ENCODE measurements at places on chromosomes 12 and 14.

DNA sequence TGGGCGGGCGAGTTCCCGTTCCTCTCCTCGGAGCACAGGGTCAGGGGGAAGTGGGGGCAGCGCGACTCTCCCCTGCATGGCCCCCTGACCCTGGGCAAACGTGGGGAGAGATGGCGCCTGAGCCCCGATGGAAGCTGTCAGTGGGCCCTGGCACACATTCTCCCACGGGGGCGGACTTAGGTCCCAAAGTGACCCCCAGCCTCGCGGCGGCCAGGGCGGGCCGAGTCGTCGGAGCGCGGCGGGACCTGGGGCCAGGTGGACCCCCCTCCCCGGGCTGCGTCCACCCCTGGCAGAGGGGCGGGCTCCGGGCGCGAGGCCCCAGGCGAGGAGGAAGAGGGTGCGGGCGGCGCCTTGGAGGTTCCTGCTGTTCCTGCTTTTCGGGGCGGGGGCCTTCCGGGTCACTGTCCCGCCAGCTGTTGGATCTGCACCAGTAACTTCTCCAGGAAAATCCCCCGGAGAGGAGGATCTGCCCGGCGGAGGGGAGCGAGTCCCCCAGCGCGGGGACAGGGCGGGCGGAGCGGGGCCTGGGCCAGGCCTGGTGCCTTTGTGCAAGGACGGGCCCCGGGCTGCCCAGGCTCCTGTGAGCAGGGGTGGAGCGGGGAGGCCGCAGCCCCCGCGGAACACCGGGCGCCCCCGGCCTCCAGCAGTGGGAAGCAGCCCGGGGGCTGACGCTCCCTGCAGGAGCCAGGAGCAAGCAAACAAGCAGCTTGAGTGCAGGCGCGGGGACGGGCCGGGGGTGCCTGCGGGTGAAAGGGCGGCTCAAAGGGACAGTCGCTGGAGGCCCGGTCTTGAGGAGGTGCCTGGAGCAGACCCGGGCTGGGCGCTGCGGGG is 15.3 kb downstream of the TNFAIP2 start:
- DNase-seq = no peak

DNA sequence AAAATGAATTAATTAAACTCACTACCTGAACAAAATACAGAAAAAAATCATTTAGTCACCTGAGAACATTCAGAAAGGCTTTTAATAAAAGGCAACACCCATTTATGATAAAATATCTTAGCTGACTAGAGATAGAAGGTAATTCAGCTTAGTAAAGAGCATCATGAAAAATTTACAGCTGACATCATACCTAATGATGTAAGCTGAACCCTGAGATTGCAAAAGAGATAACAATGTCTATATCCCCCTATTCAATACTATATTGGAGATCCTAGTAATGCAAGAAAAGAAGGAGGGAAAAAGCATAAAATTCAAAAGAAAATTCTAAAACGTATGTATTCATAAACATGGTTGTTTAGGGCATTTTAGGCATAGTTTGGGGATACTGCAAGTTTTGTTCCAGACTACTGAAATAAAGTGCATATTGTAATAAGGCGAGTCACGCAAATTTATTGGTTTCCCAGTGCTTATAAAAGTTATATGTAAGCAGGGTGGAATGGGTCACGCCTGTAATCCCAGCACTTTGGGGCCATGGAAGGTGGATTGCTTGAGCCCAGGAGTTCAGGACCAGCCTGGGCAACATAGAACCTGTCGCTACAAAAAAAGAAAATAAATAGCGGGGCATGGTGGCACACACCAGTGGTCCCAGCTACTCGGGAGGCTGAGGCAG is 292.0 kb downstream of the FBXL14 start:
- no peak for DNase-seq

DNA sequence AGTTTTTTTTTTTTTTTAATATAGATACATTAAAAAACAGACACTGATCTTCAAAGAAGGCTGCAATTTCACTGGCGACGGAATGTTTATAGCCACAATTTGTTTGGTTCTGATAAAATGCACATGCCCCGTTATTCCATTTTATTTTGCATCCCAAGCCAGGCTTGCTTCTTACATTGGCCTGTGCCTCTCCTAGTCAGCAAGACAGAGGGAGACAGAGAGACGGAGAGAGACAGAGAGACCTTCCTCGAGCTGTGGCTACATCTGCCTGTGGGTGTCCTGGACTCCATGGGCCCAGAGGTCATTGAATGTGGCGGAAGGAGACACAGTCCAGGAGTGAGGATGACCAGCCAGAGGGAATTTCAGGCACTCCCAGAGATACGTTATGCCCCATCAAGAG is 926.6 kb downstream of the VRK1 start:
- DNase-seq = no peak

DNA sequence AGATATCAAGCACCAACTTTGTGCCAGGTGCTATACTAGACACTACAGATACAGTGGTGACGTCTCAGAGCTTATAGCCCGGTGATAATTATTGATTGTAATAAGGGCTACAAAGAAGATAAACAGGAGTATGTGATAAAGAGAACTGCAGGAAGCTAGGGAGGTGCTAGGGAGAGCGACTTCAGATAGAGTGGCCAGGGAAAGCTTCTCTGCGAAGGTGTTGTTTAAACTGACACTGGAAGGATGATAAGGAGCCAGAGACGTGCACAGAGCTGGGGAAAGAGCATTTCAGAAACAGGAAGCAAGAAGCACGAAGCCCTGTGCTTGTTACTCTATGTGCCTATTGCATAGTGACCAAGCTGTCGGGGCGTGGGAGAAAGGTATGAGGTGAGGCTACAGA is 48.1 kb upstream of the OTX2 start:
- DNase-seq = no peak

GRCh38 chr12:53983568-53983949 is 1.4 kb upstream of the HOXC10 start:
- no peak for DNase-seq

- DNase-seq = peak; percentile 3
Measured at GRCh38 chr12:100199023-100199346, 1.6 kb upstream of the ACTR6 start.

DNA sequence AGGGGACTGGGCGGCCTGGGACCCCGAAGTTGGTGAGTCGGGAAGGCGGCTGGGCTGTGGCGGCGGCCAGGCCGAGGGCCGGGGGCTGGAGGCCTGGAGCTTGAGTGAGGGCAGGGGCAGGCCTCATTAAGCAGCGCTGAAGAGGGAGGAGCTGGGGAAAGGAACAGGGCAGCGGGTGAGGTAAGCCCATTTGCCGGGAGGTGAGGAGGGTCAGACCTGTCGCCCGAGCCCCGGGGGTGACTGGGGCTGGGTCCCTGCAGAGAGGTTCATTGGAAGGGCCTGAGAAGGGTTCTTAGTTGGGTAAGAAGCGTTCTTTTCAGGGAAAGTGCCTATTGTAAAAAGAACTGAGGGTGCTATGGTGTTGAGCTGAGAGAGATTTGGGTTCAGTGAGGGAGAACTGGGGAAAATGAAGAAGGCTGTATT is 441 bp downstream of the RAB5B start:
- DNase-seq = peak; percentile 30

GRCh38 chr12:107355004-107355565 is 261.7 kb upstream of the CRY1 start:
- no peak for DNase-seq

GRCh38 chr14:90871605-90872233 is 55.5 kb upstream of the TTC7B start:
- peak; percentile 24 for DNase-seq

DNA sequence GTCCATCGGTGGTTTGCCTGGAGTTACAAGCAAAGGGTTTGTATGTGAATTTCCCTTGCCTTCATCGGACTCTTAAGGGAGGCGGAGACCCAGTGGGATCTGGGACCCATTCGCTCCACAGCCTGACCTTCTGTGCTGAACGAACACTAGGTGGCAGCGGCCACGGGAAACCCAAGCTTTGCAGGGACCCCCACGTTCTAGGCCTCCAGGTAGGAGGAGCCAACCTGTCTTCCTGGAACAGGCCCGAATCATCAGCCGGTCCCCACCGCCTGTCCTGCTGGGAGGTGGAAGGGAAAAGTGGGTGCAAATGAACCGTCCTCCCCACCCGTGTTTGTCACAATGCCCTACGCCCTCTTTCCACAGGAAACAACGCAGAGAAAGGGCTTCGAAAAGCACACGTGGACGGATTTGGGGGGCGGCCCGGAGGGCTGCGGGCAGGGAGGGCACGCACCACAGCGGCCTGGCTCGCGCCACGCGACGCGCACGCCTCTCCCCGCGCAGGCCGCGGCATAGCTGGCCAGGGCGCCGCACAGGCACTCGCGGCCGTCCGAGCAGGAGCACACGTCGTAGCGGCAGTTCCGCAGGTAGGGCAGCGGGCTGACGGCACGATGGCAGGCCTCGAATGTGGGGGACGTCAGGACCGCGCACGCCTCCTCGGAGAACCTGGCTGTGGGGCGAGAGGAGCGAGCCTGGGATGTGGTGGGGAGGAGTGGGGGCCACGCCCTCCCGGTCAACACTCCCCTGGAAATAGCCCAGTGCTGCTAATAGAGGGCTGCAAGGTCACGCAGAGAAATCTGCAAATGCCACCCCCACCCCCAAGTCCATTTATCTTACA is 67.8 kb downstream of the VWF start:
- DNase-seq = peak; percentile 57

DNA sequence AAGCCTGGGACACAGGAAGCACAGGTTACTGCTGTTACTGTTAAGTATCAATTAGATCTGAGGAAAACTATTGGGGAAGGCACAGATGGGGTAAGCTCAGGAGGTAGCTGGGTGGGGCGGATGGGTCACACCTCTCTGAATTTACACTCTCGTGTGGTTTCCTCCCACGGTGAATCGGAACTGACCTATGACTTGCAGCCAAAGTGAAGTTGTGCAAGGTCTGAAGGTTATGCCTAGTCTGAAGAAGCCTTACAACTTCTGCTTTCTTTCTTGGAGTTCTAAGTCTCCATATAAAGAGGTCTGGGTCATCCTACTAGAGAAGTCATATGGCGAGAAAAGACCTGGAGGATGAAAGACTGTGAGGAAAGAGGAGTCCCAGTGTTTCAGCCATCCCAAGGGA is 25.6 kb upstream of the GPATCH2L start:
- no peak for DNase-seq

GRCh38 chr12:76426160-76426559 is 77.9 kb upstream of the BBS10 start:
- DNase-seq = no peak

GRCh38 chr12:96136161-96136560 is 58.0 kb upstream of the ELK3 start:
- peak; percentile 50 for DNase-seq

DNA sequence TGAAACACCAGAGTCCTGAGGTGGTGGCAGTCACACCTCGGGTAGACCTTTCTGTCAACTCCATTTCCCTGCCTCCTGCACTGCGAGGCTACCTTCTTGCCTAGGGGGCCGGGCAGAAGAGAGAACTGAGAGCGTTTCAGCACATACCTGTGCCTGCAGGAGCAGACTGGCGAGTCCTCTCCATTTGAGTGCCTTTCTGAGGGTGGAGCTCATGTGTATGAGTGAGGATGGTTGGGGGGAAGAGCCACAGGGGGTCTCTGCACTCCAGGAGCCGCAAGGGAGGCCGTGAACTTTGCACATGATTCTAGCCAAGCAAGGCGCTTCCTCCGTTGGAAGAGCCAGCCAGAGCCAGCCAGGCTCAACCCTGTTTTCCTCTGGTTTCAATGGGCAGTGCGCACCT is 31.0 kb upstream of the CCND2 start:
- no peak for DNase-seq

DNA sequence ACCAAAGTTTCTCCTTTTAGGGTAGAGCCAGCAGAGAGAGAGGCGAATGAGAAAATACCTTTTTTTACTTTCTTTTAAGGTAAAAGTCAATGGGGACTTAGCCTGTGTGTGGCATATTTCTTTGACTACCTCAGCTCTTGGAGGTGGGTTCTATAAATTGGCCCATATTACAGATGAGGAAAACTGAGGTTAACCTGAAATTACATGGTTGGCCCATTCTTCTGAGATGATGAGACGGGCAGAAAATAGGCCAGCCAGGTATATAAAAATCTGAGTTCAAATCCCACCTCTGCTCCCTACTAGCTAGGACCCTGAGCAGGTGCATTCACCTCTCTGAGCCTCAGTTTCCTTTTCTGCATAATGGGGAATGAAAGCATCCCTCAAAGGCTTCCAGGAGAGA is 22.4 kb downstream of the LHX5 start:
- DNase-seq = no peak

GRCh38 chr14:67140556-67140955 is 48.7 kb upstream of the GARIN2 start:
- no peak for DNase-seq

- no peak for DNase-seq
Measured at GRCh38 chr12:79689061-79689476, 1.7 kb downstream of the PAWR start.

GRCh38 chr12:29644536-29645162 is 139.1 kb downstream of the TMTC1 start:
- no peak for DNase-seq

- no peak for DNase-seq
Measured at GRCh38 chr14:51424561-51425251, 184.7 kb downstream of the TMX1 start.

- DNase-seq = no peak
Measured at GRCh38 chr14:23694085-23694948, 58.2 kb downstream of the DHRS2 start.

- no peak for DNase-seq
Measured at GRCh38 chr12:122094735-122095631, 16.4 kb downstream of the MLXIP start.

- no peak for DNase-seq
Measured at GRCh38 chr12:115466076-115466475, 782.1 kb upstream of the TBX3 start.

DNA sequence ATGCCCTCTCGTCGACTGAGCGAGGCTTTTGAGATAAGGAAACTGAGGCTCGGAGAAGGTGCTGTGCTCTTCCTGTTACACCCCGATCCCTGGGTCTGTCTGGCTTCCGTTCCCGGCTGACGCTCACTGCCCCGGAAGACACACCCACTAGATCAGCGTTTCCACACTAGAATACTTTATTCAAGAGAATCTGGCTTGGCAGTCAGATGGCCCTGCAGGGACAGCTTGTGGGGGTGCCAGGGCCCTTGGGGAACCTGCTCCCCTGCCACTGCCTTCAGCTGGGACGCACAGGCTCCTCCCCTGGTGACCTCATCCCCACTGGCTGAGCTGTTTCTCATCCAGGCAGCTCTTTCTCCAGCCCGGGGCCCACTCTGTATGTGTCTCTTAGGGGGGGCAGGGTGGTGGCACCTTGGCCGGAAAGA is 13.7 kb downstream of the PGF start:
- no peak for DNase-seq

- no peak for DNase-seq
Measured at GRCh38 chr14:103700753-103701490, 14.3 kb downstream of the XRCC3 start.

GRCh38 chr14:89827265-89827664 is 127.3 kb downstream of the EFCAB11 start:
- no peak for DNase-seq

- DNase-seq = no peak
Measured at GRCh38 chr12:24560192-24560775, 388.6 kb downstream of the BCAT1 start.

- no peak for DNase-seq
Measured at GRCh38 chr12:23921099-23921856, 28.2 kb downstream of the SOX5 start.
